ENCODE measurements at places on chromosomes 7 and 10.

DNA sequence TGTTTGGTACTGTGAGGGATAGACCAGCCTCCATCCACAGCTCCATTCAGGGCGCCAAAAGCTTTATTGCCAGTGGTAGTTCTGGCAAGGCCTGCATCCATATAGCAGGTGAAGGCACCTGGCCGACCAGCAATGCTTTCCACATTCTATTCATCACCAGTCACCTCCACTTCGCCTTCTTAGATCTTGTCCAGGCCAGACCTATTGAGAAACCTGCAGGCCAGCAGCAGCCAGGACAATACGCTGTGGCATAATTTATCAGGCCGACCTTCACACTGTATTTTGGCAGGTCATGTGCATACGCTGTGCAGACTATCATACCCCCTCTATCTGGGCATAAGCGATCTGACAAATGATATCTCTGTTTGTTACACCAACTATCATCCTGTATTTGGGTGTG is 15.2 kb upstream of the KNDC1 start:
- no peak for DNase-seq

DNA sequence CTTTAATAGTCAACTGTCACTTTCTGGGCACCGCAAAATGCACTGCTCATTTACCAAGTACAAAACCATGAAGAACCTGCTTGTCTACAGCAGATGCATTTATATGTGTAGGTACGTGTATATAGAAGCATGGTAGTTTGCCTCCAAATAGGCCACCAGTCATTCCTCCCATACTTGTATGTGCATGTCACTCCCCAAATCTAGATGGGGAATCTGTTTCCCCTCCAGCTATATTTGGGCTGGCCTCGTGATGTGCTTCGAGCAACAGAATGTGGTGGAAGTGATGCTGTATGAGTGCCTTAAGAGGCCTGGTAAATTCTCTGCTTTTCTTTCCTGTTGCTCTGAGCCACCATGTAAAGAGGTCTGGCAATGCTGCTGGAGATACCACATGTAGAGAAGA is 47.1 kb downstream of the PSMC2 start:
- DNase-seq, result no peak

GRCh38 chr7:66930341-66930740 is 9.3 kb downstream of the TMEM248 start:
- no peak for DNase-seq

DNA sequence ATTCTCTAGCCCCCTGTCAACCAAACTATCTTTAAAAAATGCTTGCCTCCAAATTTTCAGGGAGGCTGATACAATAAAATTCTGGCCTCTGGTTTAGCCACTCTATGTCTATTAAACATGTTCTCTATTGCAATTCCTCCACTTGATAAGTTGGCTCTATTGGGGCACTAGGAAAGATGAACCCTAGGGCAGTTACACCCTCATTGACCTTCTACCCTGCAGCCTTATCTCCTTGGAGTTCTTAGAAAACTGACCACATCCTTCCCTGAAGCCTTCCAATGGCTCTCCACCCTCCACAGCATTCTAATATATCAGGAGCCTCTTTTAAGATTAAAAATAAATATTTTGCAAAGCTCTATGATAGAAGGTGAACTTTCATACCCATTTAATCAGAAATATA is 30.6 kb downstream of the SVOPL start:
- no peak for DNase-seq

DNA sequence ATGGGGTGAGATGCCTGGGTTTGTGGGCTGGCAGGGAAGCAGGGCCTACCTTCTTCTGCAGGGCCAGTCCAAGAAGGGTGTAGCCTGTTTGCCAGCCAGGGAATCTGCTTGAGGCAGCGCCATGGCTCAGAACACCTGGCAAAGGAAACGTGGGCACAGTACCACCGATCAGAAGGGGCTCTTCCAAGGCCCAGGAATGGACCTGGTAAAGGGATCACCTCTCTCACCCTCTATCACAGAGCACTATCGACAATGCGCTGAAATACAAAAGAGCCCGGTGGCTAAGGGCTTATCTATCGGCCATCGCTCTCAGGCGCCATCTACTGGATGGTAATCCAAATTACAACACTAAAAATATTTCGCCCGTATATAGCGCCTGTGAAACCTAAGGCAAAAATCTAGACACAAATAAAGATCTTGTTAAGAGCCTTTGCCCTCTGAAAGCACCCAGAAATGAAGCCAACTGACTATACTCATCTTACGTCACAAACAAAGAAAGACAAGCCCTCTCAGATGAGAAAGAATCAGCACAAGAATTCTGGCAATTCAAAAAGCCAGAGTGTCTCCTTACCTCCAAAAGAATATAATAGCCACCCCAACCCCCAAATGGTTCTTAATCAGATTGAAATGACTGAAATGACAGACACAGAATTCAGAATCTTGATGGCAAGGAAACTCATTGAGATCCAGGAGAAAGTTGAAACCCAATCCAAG is 217.8 kb upstream of the HPS1 start:
- DNase-seq, result no peak

- no peak for DNase-seq
Measured at GRCh38 chr7:50211130-50212015, 93.1 kb upstream of the IKZF1 start.

- no peak for DNase-seq
Measured at GRCh38 chr10:125064681-125065492, 95.5 kb downstream of the CTBP2 start.

DNA sequence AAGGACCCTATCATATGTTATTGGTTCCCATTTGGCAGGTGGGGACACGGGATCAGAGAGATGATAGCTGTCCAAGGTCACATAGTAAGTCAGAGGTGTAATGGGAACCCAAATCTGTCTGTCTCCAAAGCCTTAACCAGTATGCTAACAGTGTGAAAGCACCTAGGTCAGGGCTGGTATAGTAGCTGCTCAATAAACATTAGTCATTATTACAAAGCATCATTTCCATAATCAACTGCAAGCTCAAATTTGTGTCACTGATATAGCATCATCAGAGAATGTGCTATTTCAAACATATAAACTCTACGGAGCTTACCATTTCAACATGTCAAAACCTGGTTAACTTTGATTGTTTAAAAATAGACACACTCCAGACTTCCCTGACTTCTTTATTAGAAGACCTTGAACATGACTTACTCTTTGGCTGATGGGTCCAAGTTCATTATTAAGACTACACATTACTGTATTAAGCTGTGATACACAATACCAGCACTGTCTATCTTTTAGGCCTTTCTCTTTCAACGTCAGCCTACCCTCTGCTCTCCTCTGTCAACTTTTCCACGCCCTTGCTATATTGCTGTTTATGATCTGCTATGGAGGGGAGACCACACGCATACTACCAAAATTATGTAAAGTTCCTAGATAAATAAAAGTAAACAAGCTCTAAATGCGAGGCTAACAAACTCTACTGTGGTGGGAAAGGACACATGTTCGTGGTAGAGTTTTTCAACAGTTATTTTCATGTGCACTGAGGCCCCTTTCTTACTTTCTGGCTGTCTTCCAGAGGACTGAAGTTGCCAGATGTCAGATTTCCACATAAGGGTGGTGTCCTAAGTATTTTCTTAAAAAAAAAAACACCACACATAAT is 33.6 kb downstream of the DNMBP start:
- DNase-seq, result no peak

GRCh38 chr7:24981171-24981951 is 1.4 kb upstream of the OSBPL3 start:
- no peak for DNase-seq

- no peak for DNase-seq
Measured at GRCh38 chr7:108454674-108455550, 1.3 kb downstream of the NRCAM start.

DNA sequence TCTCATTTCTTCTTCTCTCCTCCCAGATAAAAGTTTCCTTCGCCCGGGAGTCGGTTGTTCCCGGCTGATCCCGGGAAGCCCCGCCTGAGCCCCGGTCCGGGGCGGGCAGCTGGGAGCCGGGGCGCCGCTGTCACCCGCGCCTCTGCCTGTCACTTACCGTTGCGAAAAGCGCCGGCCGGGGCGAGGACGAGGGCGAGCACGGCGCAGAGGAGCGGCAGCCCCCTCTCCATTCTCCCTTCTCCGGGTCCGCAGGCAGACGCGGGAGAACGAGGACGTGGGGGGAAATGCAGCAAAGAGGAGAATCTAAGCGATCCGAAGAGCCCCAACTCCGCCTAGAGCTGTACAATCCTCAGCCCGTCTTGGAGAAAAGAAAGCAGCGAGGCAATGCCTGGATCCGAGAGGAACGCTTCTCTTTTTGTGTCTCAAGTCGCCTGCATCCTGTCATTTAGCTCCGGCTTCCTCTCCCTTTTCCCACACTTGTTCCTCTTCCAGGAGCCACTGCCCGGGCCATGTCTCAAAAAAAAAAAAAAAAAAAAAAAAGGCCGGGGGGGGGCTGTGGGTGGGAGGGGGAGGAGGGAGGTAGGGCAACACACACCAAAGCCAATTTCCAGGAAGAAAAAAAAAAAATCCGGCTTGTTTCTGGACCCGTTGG is at the start of gene NRP1:
Gene NRP1, minus strand, starts transcription at position 515 of the 652 bp plus-strand sequence. Its CDS starts 285 bp downstream, at position 230.
- no peak for DNase-seq

GRCh38 chr7:92750447-92750839 is 85.9 kb downstream of the CDK6 start:
- DNase-seq, result no peak

GRCh38 chr7:114606100-114606499 is 191.5 kb downstream of the FOXP2 start:
- no peak for DNase-seq

GRCh38 chr10:118256825-118257570 is 85.1 kb downstream of the FAM204A start:
- no peak for DNase-seq

GRCh38 chr10:103969436-103969835 is 2.5 kb downstream of the SLK start:
- DNase-seq, result no peak

GRCh38 chr10:112429147-112429546 is 17.6 kb downstream of the ZDHHC6 start:
- DNase-seq, result no peak

DNA sequence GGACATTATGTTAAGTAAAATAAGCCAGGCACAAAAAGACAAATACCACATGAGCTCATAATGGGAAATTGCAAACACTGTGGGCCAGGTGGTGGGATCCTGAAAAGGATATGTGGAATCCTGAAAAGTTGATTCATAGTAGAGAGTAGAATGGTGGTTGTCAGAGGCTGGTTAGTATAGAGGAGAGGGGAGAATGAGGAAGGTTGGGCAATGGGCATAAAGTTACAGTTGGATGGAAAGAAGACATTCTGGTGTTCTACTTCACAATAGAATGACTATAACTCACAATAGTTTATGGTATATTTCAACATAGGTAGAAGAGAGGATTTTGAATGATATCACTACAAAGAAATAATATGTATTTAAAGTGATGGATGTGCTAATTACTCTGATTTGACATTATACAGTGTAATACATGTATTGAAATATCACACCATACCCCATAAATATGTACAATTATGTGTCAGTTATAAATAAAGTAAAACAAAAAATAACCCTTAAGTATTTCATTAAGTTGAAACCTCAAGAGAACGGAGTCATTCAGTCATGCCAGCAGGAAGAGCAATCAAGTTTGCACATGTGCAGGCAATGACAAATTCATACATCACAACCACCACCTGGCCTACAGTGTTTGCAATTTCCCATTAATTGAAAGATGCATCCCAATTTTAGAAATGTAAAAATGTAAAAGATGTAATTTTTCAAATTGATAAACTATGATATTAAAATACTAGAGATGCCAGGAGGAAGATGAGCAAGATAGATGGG is 156.7 kb downstream of the MAGI2 start:
- DNase-seq, result no peak

GRCh38 chr7:7969306-7970236 is 975 bp downstream of the GLCCI1 start:
- DNase-seq, result peak; percentile 36

GRCh38 chr7:116525298-116525912 is 569 bp downstream of the CAV1 start:
- peak; percentile 1 for DNase-seq

DNA sequence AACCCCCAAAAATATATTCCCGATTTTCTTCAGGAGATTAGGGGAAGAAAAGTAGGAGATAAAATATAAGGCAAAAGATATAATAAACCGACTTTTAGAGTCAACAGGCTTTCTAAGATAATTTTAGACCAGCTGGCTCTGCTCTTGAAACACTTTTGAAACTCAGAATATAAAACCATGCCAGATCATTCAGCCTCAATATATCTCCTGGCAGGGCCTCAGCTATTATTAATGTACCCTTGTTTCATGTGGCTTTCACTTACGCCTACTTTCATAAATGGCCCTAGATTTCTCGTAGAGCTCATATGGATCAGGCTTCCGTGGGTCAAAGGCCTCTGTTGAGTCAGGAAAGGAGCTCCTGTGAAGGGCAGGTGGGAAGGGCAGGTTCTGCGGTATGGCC is 396.0 kb downstream of the PHTF2 start:
- DNase-seq, result no peak

- DNase-seq, result no peak
Measured at GRCh38 chr7:55081068-55081467, 62.3 kb downstream of the EGFR start.

GRCh38 chr10:98269435-98269912 is 1.5 kb upstream of the LOXL4 start:
- no peak for DNase-seq

- no peak for DNase-seq
Measured at GRCh38 chr7:31553661-31554081, 39.8 kb downstream of the ITPRID1 start.

DNA sequence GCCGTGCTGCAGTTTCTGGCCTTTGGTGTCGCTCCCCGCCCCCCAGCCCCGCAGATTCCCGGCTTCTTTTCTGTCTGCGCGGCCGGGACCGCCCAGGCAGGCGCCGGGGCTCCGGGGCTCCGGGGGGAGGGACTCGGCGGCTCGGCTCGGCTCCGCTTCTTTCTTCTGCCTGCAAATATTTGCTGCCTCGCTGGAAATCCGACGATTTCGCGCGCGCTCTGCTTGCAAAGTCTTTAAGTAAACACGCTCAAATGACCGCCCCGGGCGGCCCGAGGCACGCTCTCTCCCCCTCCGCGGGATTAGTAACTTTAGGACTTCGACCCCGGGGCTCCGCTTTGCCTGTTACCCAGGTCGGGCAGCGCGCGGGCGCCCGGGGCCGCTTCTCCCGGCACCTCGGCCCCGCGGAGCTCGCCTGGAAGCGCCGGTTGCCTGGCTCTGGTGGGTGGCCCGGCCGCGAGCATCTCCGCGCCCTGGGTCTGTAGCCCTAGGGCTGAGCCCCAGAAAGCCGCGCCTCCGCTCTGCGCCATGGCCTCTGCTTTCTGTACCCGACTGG is 3.9 kb upstream of the GATA3 start:
- DNase-seq, result no peak

GRCh38 chr7:105705427-105705826 is 124.1 kb upstream of the EFCAB10 start:
- no peak for DNase-seq

GRCh38 chr7:103879411-103879810 is 110.0 kb downstream of the RELN start:
- DNase-seq, result no peak

DNA sequence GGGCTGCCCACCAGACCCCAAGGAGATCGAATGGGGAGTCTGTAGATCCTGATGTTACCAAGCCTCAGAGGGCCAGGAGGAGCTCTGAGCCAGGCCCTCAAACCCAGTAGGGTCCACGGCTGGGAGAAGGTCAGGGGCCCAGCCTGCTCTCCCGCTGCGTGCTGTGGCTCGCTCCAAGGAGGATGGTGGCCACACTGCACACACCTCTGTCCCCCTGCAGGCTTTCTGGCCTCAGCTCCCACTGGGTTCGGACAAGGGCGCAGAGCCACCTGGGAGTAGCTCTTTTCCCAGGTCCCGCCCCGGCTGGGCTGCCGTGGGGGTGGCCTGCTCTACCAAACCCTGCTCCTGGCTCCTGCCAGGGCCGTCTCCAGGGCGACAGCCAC is 175.8 kb downstream of the ZNF248 start:
- DNase-seq, result no peak

Measured in activated CD4-positive, CD25-positive, alpha-beta regulatory T cell (primary cell).